AG04449 (cell line): ENCODE measurements at places on chromosomes 11 and 22.
A peak's percentile ranks its signal among the peaks of the same experiment; 100 is the strongest.

DNA sequence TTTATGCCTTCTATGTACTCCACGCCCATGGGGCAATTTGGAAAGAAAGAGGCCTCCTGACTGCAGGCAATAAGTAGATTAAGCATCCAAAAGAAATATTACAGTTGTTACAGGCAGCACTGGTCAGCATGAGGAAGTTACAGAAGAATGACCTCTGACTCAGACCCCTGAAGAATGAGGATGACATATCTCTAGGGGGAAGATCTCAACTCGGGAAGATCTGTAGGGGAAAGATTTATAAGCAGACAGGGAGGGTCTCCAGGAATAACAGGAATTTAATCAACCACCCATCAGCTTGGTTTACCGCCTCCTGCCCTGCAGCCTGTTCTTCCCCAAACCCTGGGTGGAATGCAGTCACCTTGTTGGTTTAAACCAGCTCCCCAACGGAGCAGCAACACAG is 58.0 kb downstream of the RCN1 start:
- no peak for DNase-seq

- no peak for DNase-seq
These were observed 942.8 kb upstream of the TENM4 start for GRCh38 chr11:80383655-80384054.

- DNase-seq: no peak
These were observed 121.7 kb downstream of the OSBP2 start for GRCh38 chr22:30816413-30816812.

DNA sequence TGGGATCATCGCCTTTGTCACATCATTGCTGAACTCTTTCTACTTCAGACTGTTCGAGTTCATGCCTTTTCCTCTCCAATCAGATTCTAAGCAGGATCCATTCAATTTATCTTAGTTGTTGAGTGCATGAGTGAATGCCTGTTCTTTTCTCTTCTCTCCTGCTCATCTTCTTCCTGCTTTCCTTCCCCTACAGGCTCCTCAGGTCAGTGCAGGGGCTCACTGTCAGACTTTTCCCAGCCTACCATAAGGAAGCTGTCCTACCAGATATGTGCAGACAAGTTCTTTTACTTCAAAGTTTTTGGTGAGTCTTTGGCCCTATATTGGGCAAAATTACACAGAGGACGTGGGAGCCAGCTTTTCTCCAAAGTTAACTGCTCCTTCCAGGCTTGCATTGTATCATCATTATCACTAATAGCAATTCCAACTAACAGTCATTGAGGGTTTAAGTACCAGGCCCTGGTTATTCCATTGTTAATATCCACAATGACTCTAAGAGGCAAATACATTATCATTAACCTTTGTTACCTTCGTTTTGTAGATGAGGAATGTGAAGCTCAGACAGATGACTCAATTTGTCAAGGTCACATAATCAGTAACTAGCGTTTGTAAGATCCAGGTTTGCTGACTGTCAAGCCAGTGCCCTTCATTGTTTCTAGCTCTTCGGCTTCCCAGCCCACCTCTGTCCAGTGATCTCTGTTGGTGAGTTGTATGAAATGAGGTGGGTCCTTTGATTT is 30.4 kb downstream of the OR6Q1 start:
- DNase-seq: no peak

GRCh38 chr11:130561441-130561881 is 113.0 kb downstream of the ADAMTS15 start:
- no peak for DNase-seq

DNA sequence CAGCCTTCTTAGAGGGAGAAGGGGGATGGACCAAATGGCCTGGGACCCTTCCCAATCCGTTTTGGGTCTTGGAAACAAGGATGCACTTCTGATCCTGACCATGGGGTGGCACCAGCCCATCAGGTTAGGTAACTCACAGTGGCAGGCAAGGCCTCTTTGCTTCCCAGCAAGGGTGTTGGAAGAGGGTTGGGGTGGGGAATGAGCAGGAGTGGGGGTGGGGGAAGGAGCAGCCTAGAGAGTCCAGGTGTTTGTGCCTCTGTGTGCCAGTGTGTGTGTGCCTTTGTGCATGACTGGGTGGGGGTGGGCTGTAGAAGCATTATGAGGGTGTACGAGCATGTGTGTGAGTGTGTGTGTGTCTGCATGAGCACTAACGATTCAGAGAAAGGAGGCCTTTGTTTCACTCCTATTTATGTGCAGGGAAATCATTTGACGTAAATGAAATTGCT is 213.1 kb downstream of the INSC start:
- no peak for DNase-seq

DNA sequence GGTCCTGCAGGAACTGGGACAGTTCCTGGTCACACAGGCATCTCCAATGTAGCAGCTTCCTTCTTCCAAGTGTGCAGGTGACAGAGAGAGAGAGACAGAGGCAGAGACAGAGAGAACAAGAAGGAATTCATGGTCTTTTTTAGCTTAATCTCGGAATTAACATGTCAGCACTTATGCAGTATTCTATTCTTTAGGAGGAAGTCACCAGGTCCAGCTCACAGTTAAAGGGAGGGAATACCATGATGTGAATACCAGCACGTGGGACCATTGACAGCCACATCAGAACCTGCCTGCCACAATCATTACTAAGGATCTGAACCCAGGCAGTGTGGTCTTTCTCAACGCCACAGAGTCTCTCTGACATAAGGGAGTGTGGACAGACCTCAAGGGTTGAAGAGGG is 341.6 kb downstream of the MN1 start:
- DNase-seq: no peak

GRCh38 chr11:95461858-95462257 is 230.9 kb upstream of the SESN3 start:
- DNase-seq: no peak

- DNase-seq: no peak
These were observed 21.1 kb downstream of the FXYD6 start for GRCh38 chr11:117855186-117855845.

DNA sequence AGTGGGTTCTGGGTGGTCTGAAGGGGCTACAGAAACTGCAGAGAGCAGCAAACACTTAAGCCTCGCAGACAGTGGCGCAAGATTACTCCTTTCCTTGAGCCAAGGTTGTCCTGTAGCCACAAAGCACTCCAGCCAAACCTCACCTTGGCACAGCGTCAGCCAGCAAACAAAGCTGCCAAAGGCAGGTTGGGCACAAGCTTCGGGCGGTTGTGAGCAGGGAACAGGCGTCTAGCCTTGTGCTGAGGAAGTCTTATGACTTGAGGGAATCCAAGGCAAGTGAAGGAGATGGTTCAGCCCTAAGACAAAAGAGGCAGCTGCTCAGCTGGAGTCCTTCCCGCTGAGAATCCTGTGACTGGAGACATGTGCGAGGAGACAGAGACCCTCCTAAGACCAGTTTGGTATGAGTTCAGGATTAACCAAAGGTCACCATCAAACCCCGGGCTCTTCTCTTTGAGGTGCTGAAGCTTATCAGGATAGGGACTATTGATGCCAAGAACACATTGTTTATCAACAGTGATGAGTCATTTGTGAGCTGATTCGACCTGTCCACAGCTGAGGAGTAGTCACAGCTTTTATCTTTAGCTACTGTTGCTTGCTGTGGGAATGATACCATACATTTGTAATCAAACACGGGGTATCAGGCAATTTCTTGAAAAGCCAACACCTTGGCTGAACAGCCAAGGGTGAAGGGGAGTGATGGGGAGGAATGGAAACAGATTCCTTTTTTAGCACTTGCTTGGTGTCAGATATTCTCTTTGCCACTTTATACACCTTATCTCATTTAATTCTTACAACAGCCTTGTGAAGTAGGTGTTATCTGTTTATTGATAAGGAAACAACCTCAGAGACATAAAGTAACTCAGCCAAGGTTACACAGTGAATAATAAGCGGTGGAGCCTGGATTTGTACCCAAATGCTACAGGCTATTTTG is 4.6 kb downstream of the ADM start:
- no peak for DNase-seq

GRCh38 chr11:107218123-107219013 is 200.1 kb upstream of the GUCY1A2 start:
- no peak for DNase-seq

GRCh38 chr11:2399488-2400068 is 972 bp upstream of the TSSC4 start:
- no peak for DNase-seq

GRCh38 chr22:44363013-44363979 is 50.5 kb upstream of the SHISAL1 start:
- DNase-seq: peak; percentile 14

DNA sequence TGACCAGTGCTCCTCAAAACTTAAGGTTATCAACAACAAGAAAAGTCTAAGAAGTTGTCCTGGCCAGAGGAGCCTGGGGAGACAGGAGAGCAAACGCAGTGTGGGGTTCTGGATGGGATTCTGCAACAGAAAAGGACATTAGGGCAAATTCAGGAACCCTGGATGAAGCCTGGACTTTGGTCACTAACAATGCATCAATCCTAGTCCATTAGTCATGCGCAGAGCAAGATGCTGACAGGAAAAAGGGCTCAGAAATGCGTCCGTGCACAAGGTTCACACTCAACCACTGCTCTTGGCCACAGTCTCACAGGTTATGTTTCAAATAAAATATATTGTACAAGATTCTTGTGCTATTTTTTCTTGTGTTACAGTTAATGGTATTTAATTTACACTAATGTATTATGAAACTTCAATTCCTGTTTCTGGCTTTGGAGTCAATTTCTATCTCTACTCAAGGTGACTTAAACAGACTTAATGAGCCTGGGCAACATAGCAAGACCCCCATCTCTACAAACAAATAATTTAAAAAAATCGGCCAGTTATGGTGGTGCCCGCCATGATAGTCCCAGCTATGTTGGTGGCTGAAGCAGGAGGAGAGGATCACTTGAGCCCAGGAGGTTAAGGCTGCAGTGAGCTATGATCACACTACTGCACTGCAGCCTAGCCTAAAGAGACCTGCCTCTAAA is 13.6 kb downstream of the GNB1L start:
- no peak for DNase-seq

DNA sequence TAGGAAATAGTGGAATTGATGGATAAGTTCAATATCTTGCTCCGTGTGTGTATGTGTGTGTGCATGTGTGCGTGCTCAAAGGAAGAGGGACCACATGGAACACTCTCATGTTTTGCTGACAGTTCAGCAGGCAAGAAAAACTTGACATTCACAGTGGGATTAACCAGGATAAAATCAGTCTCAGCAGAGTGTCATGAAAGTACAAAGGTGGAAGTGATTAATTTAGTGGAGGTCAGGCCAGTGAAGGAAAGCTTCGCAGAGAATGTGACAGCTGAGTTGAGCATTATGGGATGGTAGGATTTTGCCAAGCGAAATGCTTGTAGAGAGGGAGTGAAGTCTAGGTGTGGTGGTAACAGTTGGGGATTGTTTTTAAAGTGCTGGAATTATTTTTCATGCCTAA is 15.7 kb upstream of the FBXO3 start:
- no peak for DNase-seq

DNA sequence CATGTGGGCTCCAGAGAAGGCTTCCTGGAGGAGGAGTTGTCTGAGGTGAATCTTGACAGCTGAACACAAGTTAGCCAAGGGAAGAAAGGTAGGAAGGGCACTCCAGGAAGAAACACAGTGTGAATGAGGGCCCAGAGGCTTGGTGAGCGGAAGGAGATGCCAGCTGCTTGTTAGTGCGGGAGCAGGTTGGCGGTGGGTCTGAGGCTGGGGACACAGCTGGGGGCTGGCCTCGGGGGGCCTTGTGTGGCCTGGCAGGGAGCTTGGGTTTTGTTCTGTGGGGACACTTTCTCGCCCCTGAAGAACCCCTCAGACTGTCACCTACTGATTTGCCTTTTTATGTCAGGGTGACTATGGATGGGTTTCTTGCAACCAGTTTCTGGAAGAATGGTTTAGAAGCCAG is 160.0 kb downstream of the ST3GAL4 start:
- DNase-seq: no peak

GRCh38 chr11:120392793-120393192 is 56.6 kb downstream of the ARHGEF12 start:
- peak; percentile 58 for DNase-seq

GRCh38 chr22:20400606-20401375 is 6.8 kb downstream of the ZNF74 start:
- no peak for DNase-seq

- DNase-seq: no peak
These were observed 107.2 kb downstream of the SWAP70 start for GRCh38 chr11:9771071-9771511.

- DNase-seq: no peak
These were observed 26.7 kb downstream of the SERGEF start for GRCh38 chr11:17986007-17986710.

GRCh38 chr11:120499088-120499487 is 12.5 kb upstream of the GRIK4 start:
- DNase-seq: no peak

- DNase-seq: no peak
These were observed 28.2 kb downstream of the SEZ6L start for GRCh38 chr22:26197425-26197824.

DNA sequence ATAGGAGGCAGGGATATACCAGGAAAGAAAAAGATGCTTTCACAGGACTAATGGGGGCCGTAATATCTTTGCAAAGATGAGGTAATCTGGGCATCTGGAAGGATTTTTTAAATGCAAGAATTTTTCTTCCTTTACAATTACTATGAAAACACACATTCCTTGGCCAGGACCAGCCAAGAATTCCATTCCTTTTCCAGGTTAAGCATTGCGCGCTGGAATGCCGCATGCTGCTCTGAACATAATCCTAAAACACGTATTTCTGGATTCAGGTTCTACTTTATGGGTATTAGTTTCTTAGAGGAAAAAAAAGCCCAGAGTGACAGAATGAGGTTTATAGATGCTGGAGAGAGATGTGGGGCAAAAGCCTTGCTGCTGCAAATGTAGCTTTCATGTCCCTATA is 99.4 kb upstream of the SORL1-AS1 start:
- DNase-seq: no peak

GRCh38 chr11:119380827-119381180 is 686 bp downstream of the USP2 start:
- no peak for DNase-seq

DNA sequence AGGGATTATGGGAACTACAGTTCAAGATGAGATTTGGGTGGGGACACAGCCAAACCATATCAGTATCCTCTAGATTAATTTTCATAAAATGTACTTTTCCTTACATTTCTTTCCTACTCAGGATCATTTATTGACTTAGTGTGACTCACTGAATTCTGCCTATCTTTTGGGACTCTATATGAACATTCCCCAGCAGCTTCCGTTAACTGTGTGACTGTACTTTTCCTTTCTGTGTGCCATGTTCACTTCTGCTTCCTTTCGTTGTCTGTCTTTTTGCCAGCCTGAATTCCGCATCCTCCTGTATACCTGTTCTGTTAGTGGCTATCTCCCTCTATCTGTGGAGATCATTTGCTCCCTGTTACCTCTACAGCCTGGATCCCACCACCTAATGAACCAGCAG is 48.8 kb downstream of the SPECC1L start:
- DNase-seq: no peak

DNA sequence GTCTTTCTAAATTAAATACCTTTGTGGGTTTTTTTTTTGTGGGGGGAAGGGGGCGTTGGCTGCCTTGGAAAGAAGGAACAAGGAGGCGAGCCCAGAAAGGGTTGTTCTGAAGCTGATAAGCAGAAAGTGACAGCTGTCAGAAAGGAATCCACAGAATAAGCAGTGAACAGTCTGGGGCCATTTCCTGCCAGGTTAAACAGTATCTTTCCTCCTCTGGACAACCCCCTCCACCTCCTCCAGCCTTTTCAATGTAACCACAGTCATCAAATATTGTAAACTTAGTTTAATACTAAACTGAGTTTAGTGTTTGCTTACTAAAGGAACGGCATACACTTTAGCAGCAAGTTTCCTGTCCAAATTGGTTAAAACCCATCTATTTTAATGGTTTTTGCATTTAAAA is 271.2 kb upstream of the SYN3 start:
- DNase-seq: no peak

GRCh38 chr11:6609502-6610015 is 2.5 kb downstream of the TAF10 start:
- DNase-seq: no peak

- no peak for DNase-seq
These were observed 133.3 kb downstream of the TBC1D22A start for GRCh38 chr22:46895753-46896152.
